ENCODE measurements at places on chromosomes 16 and 17. TPM values are rescaled to one million over a fixed set of nuclear protein-coding genes. Genes with fewer than 3 reads are reported as not detected.

- H3K4me1 ChIP-seq = no peaks in the 10 kb centered on the region
- H3K36me3 ChIP-seq = no peaks in the 10 kb centered on the region
- no peak overlapping the region for H3K27ac ChIP-seq
- DNase-seq = no peak
These were observed 213.9 kb downstream of the GSG1L start for GRCh38 chr16:27849621-27850020.

DNA sequence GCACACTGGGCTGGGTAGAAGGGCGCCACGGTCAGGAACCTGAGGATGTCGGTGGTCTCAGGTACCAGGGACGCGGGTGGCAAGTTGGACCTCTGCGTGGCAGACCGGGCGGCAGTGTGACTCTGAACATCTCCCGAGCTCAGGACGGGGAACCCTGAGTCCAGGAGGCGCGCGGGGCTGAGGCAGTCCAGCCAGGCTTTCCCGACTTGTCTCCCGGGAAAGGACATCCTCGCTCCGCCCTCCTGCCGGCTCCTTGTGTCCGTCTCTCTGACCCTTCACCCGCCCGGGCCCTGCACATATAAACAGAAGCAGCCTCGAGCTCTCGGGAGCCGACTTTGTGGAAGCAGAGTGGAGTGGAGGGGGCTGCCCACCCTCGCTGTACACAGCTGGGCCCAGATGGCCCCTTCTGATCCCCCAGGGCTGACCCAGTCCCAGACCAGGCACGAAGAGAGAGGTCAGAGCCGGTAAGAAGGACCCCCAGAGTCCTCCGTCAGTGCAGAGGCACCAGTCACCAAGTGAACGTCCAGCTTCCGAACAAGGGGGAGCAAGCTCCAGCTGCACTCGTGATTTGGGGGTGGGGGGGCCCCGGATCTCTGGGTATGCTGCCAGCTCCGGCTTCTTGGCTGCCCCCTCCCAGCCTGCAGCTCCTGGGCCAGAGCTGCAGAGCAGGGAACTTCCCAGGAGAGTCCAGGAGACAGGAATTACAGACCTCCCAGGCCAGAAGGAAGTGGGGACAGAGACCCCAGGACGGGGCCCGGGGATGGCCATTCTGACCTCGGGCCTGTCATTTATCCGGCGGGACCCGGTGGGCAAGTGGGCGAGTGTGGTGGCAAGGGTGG is 8.5 kb upstream of the P2RX1 start:
- no peak overlapping the region for H3K4me3 ChIP-seq
- H3K4me1 ChIP-seq = peaks cover 5% of the 10 kb centered on the region
- no peak for DNase-seq
- H3K27me3 ChIP-seq = peaks cover 3% of the 10 kb centered on the region

The CETP gene
- not detected for total RNA-seq

GRCh38 chr16:24116046-24116776 is 139.9 kb upstream of the CACNG3 start:
- H3K36me3 ChIP-seq = no peaks in the 10 kb centered on the region
- H3K4me3 ChIP-seq = no peak overlapping the region
- no peak overlapping the region for H3K27ac ChIP-seq
- H3K4me1 ChIP-seq = no peaks in the 10 kb centered on the region
- no peaks in the 10 kb centered on the region for H3K27me3 ChIP-seq
- no peak for DNase-seq

The TMEM231 gene
- 10.7 TPM for total RNA-seq

- DNase-seq = no peak
- no peaks in the 10 kb centered on the region for H3K36me3 ChIP-seq
- H3K27ac ChIP-seq = no peak overlapping the region
- no peak overlapping the region for H3K4me3 ChIP-seq
- no peaks in the 10 kb centered on the region for H3K4me1 ChIP-seq
These were observed 380.3 kb downstream of the SNX29 start for GRCh38 chr16:12356632-12357340.

GRCh38 chr17:66865151-66865550 is 30.2 kb downstream of the CACNG5 start:
- no peak for DNase-seq
- no peaks in the 10 kb centered on the region for H3K27me3 ChIP-seq
- H3K4me1 ChIP-seq = no peaks in the 10 kb centered on the region

DNA sequence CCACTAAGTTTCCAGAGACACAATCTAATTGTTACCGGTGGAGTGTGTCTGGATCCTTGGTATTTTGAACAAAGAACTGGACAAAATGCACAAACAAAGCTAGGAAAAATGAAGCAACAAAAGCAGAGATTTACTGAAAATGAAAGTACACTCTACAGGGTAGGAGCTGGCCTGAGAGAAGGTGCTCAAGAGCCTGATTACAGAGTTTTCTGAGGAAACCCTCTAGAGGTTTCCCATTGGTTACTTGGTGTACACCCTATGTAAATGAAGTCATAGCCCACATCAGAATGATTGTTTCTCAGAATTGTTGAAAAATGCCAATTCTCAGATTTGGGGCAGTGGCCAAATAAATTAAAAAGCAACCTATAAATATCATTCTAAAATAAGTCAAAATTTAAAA is 436.4 kb downstream of the KCNJ18 start:
- DNase-seq = no peak
- H3K27me3 ChIP-seq = no peaks in the 10 kb centered on the region
- no peaks in the 10 kb centered on the region for H3K4me1 ChIP-seq
- no peak overlapping the region for H3K27ac ChIP-seq
- H3K4me3 ChIP-seq = no peak overlapping the region

The ZC3H7A gene
- 64.2 TPM for total RNA-seq

GRCh38 chr17:39213852-39214251 is 11.9 kb downstream of the STAC2 start:
- peaks cover 14% of the 10 kb centered on the region for H3K27me3 ChIP-seq
- no peak overlapping the region for H3K27ac ChIP-seq
- H3K36me3 ChIP-seq = no peaks in the 10 kb centered on the region
- peak; percentile 34 for DNase-seq
- H3K4me1 ChIP-seq = peaks cover 13% of the 10 kb centered on the region
- no peak overlapping the region for H3K4me3 ChIP-seq

The DNAAF1 gene
- 0.38 TPM for total RNA-seq

The DNAI2 gene
- not detected for total RNA-seq

DNA sequence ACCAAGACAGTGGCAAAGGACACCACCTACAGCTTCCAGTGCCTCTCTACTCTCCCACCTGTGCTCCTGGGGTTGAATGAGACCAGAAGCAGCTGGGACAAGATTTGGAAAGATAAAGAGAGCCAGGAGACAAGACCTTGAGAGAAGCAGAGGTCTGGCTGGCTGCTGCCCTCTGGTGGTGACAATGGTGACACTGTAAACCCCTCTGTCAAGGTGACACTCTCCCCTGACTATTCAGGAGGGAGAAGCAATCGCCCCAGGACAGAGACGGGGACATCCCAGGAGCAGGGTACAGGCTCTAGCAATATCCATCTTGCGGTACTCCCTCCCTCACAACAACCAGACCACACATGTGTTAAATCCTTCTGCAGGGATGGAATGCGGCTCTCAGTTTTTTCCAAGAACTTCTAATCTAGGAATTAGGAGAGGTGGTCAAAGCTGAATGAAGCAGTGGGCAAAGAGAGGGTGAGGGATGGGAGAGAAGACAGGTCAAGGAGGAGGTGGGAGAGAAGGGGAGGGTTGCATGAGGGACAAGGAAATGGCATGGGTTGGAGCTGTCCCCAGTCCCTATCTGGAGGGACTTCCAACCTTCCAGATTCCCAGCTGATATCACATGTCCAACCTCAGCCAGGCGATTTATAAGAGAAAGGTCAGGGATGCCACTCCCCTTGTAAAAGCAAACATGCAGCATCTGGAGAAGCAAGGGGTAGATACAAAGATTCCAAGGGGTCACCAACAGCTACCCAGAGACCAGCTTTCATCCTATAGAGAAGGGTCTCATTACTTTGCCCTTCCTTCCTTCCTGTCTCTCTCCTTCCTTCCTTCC is 2.9 kb downstream of the PHOSPHO1 start:
- H3K27ac ChIP-seq = no peak overlapping the region
- no peak overlapping the region for H3K4me3 ChIP-seq
- peak; percentile 23 for DNase-seq

GRCh38 chr17:8753976-8754440 is 4.3 kb downstream of the SPDYE4 start:
- H3K4me3 ChIP-seq = no peak overlapping the region
- peaks cover 3% of the 10 kb centered on the region for H3K27me3 ChIP-seq
- no peaks in the 10 kb centered on the region for H3K4me1 ChIP-seq
- no peaks in the 10 kb centered on the region for H3K36me3 ChIP-seq

GRCh38 chr16:72985995-72986394 is 61.9 kb downstream of the ZFHX3 start:
- H3K4me3 ChIP-seq = no peak overlapping the region
- peaks cover 34% of the 10 kb centered on the region for H3K4me1 ChIP-seq
- no peaks in the 10 kb centered on the region for H3K36me3 ChIP-seq

The RNF112 gene
- 0.36 TPM for total RNA-seq

DNA sequence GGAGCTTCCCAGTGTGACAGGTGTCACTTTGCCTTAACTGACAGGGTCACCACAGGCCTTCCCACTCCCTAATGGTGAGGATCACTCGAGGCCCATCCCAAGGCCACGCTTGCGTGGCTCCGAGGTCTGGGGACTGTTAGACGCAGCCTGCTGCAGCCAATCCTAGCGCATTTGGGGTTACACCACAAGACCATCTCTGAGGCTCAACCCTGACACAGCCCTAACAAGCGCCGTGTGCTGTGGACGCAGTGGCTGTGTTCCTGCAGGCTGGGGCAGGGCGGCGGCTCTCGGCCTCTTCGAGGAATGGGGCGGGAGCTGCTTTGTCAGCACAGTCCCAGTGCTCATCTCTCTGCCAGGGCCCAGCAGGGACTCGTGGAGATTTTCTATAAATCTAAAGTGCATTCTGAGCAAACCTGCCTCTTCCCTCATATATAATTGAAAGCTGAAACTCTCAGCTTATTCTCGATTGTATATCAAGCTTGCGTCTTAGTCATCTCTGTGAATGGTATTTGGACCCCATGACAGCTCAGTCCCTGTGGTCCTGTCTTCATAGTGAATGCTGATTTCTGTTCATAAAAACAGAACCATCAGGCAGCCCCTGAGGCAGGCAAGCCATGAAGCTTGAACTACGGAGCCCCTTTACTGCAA is 65.8 kb upstream of the CHMP6 start:
- DNase-seq = no peak
- H3K27ac ChIP-seq = no peak overlapping the region
- H3K4me3 ChIP-seq = no peak overlapping the region
- H3K27me3 ChIP-seq = no peaks in the 10 kb centered on the region
- H3K4me1 ChIP-seq = peaks cover 13% of the 10 kb centered on the region

- H3K4me1 ChIP-seq = no peaks in the 10 kb centered on the region
- no peak overlapping the region for H3K27ac ChIP-seq
These were observed 14.8 kb downstream of the COX6A2 start for GRCh38 chr16:31413381-31413780.

The KRTAP1-1 gene
- total RNA-seq = not detected

GRCh38 chr17:51071556-51071955 is 49.1 kb downstream of the SPAG9 start:
- no peak overlapping the region for H3K4me3 ChIP-seq
- H3K36me3 ChIP-seq = peaks cover 4% of the 10 kb centered on the region
- no peaks in the 10 kb centered on the region for H3K27me3 ChIP-seq
- no peak for DNase-seq
- H3K4me1 ChIP-seq = no peaks in the 10 kb centered on the region

The PPM1E gene
- 0.79 TPM for total RNA-seq

The RUNDC3A gene
- total RNA-seq = 3.4 TPM

- no peaks in the 10 kb centered on the region for H3K36me3 ChIP-seq
- no peak for DNase-seq
- no peak overlapping the region for H3K27ac ChIP-seq
- H3K4me1 ChIP-seq = no peaks in the 10 kb centered on the region
- H3K4me3 ChIP-seq = no peak overlapping the region
- H3K27me3 ChIP-seq = peaks cover 10% of the 10 kb centered on the region
These were observed 61.7 kb upstream of the LYRM9 start for GRCh38 chr17:27954548-27955495.

DNA sequence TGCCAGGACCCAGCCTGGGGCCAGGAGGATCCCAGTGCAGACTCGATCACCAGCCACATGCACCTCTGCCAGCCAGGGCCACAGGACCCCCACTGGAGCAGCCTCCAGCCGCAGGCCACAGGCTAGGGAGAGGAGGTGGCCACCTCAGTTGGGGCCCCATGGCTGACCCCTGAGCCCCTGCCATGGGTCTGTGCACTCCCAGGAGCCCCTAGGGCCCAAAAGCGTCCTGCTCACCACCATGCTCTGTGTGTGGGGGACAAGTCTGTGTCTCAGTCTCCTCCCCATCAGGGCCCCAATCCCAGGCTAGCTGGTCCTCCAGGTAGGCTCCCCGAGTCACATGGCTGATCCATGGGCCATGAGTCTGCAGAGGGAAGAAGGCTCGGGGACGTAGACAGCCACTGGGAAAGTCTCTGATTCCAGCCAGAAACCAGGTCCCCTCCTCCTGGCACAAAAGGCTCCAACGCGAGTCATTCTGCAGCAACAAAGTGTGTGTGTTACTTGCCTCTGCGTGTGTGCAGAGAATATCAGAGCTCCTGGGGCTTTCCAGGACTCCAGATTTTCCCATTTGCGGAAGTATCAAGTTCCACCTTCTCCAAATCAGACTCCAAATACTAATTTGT is 6.1 kb upstream of the PRSS8 start:
- no peaks in the 10 kb centered on the region for H3K36me3 ChIP-seq
- H3K27me3 ChIP-seq = peaks cover 11% of the 10 kb centered on the region
- H3K27ac ChIP-seq = peak overlapping the region; percentile 36
- peaks cover 24% of the 10 kb centered on the region for H3K4me1 ChIP-seq
- H3K4me3 ChIP-seq = peak overlapping the region; percentile 30
- peak; percentile 68 for DNase-seq

DNA sequence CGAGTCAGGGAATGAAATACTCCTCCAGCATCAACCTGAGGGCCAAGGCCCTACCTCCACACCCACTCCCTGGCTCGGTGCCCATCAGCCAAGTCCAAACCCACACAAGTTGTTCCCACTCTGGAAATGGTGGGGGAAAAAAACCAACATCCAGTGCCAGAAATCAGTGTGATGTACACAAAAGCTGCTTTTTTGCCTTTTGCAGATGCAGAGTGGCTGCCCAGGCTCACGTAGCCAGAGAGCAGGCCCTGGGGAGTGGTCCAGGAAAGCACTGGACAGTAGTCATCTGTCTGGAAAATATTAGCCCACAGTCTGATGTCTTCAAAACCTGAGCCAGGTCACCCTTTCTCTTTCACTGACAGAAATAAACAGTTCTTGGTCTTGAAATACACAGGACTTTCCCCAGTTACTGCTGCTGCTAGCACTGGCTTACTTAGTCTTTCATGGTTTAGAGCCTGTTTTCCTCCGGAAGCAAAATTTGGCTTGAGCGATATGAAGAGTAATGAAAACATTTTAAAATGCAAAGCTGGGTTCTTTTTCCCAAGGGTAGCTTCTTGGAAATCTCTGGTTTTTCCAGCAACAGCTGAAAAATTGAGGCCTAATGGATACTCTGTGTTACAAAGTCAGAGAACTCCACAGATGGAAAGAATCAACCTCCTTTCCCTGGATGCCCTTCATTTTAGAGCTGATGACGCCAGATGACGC is 18.2 kb upstream of the NOS2 start:
- no peaks in the 10 kb centered on the region for H3K36me3 ChIP-seq
- H3K4me1 ChIP-seq = no peaks in the 10 kb centered on the region
- no peak overlapping the region for H3K27ac ChIP-seq
- no peak for DNase-seq
- H3K4me3 ChIP-seq = no peak overlapping the region
